ENCODE measurements at places on chromosomes 12 and 14.

DNA sequence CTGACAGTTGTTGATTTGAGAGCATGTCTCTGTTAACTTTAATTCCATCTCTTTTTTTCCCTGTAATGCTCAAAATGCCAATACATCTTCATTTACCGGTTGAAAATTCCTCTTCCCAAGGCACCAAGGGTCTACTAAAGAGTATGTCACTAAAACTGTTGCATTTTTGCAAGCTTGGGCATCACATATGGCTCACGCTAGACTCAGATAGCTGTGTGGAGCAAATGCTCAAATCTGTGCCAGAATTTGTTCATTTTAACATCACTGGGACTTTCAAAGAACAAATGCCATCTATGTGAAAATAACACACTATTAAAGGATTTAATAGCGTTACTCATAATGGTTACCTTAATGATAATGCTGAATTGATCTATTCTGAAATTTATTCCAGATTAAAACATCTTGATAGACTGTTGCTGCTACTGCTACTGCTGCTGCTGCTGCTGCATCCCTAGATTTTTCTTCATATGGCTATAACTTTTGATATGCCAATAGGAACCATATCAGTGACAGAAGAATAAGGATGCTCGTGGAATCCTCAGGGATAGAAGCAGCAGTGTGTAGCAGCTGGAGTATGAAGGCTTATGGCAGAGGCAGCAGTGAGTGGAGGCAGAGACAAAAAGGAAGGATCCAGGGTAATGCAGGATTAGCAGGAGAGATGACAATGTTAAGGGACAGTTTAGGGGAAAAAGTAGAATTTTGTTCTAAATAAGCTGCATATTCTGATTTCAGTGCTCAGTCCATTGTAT is 57.3 kb downstream of the MGAT4C start:
- no peak for DNase-seq

DNA sequence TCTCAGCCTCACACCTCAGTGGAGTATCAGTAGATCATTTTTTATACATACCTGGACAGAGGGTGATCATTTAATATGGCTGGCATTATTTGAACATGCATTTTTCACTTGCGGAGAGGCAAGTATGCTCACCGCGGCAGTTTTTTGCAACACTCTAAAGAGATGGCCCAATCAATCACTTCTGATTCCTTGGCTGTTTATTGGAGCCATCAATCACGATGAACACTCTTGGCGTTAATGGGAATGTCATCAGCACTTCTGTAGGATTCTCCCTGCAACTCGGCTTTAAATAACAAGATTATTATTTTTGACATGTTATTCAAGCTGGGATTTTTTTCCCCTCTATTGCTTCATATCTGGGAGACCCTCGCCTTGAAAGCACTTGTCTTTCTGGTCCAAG is 46.9 kb upstream of the SLC24A4 start:
- DNase-seq, result no peak

GRCh38 chr12:5110345-5110744 is 66.7 kb downstream of the KCNA5 start:
- DNase-seq, result no peak

- DNase-seq, result peak; percentile 67
Measured at GRCh38 chr12:94012590-94012989, 135.8 kb upstream of the PLXNC1 start.

DNA sequence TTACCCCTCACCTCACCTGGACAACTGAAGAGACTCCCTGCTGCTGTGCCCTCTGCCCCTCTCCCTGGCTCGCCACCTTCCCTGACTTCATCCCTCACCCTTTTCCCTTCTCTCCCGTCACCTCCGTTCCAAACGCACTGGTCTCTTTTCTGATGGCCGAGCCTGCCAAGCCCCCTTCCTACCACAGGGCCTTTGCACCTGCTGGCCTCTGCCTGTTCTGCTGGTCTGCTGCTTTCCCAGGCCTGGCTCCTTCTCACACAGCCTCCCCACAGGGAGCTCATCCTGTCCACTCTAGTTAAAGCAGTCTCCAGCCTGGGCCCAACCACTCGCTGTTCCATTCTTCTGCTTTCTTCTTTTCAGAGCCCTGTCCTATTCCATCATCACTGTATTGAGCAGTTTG is 34.6 kb downstream of the RBM19 start:
- no peak for DNase-seq

DNA sequence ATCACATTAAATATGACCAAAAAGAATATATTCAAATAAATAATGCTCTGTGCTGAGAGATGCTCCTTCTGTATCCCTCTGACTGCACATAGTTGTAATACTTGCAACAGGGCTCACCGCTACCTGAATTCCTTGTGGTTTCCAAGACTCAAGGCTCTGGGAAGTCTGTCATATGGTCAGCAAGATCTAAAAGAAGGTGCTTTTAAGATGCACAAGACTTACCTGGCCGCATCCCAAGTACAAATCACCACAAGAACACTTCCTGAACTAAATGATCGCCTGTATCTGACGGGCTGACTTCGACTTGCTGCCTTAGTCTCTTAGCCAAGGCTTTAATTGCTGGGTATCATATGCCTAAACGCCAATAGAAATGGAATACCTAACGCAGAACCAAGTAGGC is 67.2 kb downstream of the HECTD4 start:
- DNase-seq, result no peak

DNA sequence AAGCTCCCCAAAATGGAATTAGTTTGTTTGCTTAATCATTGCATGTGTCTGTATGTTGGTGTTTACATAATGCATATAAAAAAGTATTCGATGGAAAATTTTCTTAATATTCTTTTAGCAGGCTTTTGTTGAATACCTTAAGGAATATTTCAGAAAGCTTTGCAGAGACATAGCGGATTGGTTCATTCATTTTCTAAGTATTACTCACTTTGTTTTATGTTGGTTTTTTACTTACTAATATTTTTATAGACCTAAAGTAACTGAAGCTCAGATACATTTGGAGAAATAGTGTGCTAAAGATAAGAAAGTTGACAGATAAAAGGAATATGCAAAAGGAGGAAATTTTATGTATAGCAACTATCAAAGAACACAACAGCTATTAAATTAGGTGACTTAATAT is 191.0 kb downstream of the ERC1 start:
- DNase-seq, result no peak

DNA sequence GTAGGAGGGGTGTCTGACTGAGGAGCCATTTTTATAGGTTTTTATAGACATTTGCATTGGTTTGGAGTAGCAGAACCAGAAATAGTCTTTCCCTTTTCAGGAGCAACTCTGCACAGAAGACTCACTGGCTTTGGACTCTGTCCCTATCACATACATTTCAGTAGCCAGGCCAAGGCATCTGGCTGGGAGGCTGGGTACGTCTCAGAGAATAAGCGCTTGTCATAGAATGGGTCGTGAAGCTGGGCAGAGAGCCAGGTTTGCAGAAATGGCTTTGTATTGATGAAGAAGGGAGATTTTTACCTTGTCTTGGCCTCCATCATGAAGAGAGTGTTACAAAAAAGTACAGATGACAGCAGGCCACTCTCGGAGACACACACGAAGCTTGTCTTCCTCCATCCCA is 98.6 kb downstream of the CACNA1C start:
- no peak for DNase-seq

- DNase-seq, result peak; percentile 59
Measured at GRCh38 chr12:50401500-50402081, 906 bp downstream of the LARP4 start.

GRCh38 chr14:29548948-29549370 is 378.7 kb downstream of the PRKD1 start:
- peak; percentile 18 for DNase-seq

- no peak for DNase-seq
Measured at GRCh38 chr12:104652910-104653309, 196.2 kb downstream of the CHST11 start.

DNA sequence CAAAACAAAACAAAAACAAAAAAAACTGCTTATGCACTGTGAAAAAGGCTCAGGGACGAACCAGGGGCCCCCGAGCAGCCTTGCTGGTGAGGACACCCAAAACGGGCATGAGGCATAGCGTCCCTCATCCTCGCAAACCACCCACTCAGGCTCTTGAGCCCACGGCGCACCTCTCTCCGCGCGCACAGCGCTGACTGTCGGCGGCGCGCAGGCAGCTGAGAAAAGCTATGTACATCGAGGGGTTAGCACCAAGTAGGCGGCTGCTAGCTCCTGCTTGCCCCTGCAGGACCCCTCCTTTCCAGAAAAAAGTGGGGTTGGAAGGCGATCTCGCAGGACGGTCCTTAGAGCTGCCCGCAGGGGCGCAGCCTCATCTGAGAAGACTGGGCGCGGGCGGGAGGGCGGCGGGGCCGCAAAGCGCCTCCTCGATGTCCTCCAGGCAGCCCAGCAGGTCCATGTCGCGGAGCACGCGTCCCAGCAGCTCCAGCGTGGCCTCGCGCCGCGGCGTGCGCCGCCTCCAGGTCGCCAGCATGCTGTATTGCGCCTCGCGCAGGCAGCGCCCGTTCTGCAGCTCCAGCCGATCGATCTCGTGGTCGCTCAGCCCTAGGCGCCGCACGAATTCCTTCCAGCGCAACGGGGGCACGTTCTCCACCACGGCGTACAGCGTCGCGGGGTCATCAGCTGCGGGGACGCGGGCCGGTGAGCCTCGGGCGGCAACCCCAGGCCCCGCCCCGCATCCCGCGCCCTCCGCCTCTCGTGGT is 12.8 kb downstream of the TNFRSF1A start:
- no peak for DNase-seq

- DNase-seq, result no peak
Measured at GRCh38 chr12:48970702-48971334, 717 bp downstream of the WNT10B start.

- no peak for DNase-seq
Measured at GRCh38 chr12:104519190-104520019, 62.7 kb downstream of the CHST11 start.

DNA sequence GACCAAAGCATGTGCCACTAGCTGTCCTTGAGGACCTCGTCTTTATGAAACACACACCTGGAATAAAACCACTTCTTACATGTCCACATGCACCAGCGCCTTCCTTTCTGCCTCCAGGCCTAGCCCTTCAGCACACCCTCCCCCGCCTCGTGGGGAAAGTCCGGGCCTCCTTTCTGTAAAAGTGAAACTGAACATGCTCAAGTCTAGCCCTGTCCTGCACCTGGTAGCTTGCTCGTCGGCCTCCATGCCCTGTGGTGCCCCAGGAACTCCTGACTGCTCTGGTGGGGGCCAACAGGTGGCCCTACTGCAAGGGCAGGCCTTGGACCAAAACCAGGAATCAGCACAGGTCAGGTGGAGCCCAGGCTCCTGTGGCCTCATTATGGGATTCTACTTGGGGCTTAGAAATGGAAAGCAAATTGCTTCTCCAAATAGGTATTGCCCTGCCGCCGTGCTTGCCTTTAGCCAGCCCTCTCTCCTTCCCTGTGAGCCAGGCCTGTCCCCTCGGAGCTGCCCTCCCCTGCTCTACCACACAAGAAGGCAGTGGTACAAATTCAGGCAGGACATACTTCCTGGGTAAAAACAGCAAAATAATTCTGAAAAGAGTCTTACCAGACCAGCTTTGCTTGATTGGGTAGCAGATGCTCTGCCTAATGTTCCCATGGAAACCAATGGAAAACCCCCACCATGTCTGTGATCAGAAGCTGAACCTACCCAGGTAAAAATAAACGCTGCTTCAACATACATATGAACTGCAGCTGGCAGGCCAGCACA is 43.5 kb downstream of the ERH start:
- DNase-seq, result no peak
